NCI-H1048 (cell line): ENCODE measurements at places on chromosomes 13 and 19.
A peak's percentile ranks its signal among the peaks of the same experiment; 100 is the strongest.

GRCh38 chr19:38387550-38388348 is at the start of gene GGN:
Gene GGN, minus strand, starts transcription at chr19:38388034. Its CDS starts 773 bp downstream, at chr19:38387261.
- DNase-seq: peak; percentile 83

DNA sequence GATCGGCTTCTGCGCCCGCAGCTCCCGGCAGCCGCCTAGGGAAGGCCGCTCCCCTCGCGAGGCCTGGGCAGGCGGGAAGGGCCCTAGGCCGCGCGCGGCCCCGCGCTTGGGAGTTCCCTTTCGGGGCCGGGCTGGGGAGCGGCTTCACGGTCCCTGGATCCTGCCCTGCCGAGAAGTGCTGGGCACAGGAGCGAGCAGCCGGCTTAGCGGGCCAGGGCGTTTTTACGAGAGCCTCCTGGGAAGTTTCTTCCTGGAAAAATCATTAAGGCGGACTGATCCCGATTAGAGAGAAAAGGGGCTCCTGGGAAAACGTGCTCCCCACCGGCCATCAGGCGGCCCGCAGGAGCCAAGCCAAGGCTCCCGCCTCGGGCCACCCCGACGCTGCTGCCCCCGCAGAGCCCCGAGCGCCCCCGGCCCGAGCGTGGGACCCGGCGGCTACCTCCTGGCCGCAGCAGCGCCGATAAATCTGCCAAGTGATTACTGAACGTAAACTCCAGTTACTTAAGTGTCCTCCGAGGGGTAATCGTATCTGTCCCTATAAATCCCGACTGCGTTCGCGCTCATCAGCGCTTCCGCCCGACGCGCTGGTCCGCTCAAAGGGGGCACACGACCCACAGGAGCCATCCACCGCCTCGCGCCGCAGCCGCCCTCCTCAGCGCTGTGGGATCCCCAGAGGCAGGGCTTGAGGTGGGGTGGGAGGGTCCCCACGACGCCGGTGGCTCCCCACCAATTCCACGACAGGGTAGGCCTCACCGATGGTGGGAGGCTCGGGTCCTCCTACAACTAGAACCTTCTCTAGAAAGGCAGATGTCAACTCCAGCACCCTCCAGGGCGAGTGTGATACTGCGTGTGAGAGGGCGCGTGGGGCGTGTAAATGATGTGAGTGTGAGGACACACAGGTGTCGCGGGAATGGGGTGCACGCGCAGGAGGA is 2.8 kb downstream of the ZIC5 start:
- DNase-seq: no peak

GRCh38 chr19:4152241-4152998 is 1.0 kb upstream of the CREB3L3 start:
- DNase-seq: no peak

GRCh38 chr13:51323824-51324511 is 15.5 kb upstream of the SERPINE3 start:
- no peak for DNase-seq

DNA sequence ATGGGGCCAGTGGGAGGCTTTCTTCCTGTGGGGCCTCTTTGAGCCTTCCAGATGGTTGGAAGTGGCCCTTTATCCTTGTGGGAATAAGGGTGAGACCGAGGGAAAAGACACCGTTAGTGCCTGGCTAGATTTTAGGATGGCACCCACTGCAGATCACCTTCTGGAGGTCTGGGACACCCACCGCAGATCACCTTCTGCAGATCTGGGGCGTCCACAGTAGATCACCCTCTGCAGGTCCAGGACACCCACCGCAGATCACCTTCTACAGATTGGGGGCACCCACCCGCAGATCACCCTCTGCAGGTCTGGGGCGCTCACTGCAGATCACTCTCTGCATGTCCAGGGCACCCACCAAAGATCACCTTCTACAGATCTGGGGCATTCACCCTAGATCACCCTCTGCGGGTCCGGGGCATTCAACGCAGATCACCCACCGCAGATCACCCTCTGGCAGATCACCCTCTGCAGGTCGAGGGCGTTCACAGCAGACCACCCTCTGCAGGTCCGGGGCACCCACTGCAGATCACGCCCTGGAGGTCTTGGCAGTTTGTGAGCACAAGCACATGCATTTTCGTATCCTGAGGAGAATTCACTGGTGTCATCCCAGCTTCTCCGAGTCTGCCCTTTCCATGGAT is 153.4 kb upstream of the TSHZ3 start:
- no peak for DNase-seq

- no peak for DNase-seq
Measured at GRCh38 chr13:24663586-24663985, 16.6 kb upstream of the ATP12A start.
